ENCODE measurements at places on chromosomes 5 and 9.

DNA sequence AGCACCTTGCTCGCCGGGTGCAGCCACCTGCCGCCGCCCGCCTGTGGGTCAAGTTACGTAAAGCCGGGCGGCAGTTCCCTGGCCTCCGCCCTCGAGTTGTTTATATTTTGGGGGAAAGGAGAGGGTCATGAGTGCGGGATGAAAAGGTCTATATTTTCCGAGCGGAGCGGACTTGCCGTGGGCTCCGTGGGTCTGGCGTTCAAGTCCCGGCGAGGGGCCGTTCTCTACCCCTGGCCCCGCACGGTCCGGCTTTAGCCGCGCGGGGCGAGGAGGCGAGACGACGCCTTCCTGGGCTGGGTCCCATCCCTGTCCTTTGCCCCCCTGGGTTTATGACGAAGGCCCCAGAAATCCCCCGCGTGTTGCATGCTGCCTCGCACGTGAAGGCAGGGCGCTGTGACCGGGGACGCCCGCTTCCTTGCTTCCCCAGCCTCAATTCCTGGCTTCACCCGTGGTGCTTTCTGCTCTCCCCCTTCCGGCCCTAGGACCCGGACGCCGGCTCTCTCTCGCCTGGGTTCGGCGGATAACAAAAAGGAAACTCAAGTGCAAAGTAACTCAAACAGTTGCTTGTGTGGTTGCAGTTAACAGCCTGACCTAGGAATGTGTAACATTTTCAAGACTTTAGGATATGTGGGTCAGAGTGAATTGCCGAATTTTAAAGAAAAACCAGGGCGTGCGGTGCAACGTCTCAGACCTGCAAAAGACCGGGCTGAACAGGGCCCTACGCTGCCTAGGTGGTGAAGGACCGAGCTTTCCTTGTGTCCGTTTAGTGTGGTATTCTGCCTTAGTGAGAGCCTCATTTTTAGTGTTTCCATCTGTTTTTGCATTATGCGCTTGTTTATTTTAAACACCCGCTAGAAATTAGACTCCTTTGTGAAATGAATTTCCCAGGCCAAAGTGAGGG is 810 bp downstream of the VPS13A start:
- DNase-seq, result no peak

DNA sequence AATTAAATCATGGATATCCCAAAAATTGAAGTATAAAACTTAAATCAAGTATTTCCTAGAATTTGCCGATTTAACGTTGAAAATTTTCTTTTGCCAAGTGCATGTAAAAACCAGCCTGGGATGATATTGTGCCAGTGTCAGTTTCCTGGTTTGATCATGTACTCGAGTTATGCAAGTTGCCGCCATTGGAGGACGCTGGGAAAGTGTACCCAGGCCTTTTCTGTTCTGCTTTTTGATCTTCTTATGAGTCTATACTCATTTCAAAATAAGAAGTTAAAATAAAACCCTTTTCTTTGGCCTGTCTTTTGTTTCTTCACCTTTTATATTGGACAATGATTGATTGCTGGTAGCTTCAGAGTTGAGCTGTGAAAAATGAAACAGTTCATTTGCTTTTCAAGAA is 93.1 kb upstream of the NFIL3 start:
- DNase-seq, result no peak

DNA sequence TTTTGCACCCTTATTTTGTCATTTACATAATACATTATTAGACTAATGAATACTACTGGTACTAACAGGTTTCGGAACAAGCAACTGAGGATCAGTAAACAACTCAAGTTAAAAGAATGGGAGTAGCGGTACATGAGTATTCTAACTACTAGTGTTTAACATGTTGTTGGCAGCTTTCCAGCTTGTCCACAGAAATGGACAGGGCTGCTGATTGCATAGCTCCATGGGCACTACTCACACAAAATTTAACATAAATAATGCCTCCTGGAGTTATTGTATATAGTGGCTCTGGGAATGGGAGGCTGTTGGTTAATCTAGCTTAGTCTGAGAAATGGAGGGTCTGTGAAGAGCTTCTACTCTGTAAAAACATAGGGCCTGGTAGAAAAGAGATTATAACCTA is 6.7 kb downstream of the NCBP1 start:
- DNase-seq, result no peak

DNA sequence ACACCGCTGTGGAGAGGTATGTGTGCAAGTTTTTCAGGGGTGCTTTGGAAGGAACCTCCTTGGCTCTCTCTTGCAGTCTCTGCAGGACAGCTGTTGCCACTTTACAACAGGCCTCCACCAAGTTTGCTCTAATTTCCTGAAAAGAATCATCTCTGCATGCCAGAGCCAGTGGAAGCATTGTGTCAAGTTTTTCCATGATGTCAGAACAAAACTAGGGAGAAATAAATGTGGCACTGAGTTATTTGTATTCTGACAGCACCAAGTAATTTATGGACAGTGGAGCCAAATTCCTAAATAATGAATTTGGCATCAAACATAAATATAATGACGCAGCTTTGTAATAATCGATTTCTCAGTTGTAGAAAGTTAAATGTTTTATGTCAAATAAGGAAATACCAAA is 146.9 kb downstream of the KIAA0825 start:
- DNase-seq, result no peak

- DNase-seq, result no peak
Measured at GRCh38 chr9:116153765-116154333, at the start of gene PAPPA. Gene PAPPA, plus strand, starts transcription at chr9:116153791. Its CDS starts 382 bp downstream, at chr9:116154173.

GRCh38 chr9:248278-248961 is 33.8 kb downstream of the DOCK8 start:
- DNase-seq, result no peak

DNA sequence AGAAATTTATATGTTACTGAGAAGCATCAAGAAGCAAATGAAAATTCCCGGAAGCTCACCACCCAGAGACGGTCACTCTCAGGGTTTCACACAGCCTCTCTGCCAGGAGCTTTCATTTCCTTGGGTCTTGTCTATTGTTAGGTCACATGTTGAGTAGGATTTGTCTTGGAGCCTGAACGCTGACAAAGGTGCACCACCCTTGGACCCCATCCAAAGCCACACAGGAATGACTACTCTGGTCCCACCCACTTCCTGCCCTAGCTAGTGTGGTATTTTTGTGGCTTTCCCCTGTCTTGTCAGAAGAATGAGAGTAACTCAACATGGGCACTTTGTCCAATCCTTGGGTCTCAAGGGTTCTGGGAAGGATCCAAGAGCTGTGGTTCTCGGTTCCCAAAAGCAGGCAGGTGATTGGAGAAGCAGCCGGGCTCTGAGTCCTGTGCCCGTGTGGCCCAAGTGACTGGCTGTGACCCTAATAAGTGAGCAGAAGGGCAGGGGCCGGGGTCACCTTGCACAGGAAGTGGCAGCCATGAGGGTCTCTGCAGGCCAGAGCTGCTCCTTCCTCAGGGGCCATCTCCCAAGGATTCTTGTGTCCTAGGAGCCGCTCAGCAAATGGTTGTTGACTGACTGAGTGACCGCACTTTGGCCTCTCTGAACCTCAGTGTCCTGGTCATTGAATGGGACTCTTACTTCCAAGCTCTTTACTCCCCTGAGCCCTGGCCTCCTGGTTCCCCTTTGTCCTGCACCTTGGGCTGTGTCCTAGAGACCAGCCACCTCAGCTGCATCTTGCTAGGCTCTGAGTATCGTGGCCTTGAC is 6.9 kb downstream of the FGD3 start:
- peak; percentile 40 for DNase-seq

- no peak for DNase-seq
Measured at GRCh38 chr9:124478354-124478753, 28.1 kb downstream of the ADGRD2 start.

DNA sequence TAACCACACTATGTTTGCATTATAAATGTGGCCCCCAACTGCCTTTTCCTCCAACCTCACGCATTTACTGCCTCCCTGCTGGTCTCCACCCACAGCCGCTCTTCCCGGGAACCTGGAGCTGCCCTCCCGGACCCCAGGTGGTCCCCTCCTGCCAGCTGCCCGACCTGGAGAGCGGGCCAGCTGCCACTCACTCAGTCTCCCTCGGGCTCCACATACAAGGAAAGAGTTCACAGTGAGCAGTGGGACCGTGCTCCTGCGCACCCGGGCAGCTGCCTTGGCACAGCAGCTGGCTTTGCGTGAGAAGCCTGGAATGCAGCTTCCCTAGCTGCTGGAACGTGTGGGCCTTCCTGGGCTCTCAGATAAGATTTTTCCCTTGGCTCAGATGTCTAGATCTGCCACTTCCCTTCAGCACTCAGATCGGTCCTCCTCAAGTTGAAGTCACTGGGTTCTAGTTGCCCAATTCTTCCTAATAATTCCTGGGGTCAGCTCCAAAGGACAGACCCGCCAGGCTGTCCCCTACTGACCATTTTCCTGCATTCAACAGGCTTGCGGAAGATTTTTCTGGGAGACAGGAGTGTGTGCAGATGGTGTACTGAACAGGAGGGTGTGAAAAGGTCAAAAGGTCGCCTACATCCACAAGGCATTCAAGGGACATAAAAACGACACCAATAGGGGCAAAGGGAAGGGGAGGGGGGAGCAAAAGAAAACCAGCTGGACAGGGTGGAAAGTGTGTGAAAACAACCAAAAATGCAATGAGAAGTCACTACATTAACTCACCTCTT is 69.1 kb downstream of the MYO10 start:
- DNase-seq, result no peak

GRCh38 chr9:98481676-98482075 is 226.2 kb upstream of the TBC1D2 start:
- DNase-seq, result no peak

DNA sequence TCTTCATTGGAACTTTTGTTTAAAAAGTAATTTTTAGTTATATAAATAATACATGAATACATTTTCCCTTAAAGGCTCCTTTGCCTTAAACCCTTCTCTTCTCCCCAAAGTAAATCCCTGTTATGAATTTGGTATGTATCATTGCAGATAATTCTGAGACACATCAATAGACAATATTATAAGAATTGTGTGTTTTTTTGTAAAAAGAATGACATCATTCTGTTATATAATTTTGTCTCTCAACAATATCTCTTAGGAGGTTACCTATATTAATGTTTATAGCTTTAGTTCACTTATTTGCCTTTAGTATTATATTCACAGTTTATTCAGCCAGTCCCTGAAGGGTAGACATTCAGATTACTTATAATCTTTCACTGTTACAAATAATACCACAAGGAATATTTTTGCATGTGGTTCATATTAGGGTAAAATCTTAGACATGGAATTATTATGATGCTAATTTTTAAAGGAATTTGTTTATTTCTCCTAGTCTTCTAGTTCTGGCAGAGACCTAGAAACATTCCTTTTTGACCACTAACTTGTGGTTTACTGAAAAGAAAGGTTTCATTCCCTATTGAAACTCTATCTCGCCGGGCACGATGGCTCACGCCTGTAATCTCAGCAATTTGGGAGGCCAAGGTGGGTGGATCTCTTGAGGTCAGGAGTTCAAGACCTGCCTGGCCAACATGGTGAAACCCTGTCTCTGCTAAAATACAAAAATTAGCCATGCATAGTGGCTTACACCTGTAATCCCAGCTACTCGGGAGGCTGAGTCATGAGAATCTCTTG is 105.6 kb downstream of the KCTD16 start:
- no peak for DNase-seq

DNA sequence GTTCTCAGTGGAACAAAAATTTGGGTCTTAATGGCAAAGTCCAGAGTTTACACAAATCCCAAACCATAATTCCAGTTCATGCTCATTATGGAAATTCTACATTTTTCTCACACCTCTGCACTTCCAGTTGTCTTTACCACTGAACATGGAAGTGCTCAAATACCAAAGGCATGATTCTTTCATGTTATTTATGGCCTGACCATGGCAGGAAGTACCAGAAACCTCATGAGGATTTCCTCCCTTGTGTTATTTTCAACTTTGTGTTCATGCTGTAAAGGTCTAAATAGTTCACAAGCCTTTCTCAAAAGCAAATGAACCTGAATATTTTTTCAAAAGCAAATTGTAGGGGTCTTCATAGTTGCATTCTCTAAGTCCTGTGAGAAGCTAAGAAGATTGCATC is 82.0 kb upstream of the ITGA1 start:
- DNase-seq, result no peak

GRCh38 chr5:93088592-93089389 is 492.2 kb downstream of the NR2F1-AS1 start:
- DNase-seq, result no peak

DNA sequence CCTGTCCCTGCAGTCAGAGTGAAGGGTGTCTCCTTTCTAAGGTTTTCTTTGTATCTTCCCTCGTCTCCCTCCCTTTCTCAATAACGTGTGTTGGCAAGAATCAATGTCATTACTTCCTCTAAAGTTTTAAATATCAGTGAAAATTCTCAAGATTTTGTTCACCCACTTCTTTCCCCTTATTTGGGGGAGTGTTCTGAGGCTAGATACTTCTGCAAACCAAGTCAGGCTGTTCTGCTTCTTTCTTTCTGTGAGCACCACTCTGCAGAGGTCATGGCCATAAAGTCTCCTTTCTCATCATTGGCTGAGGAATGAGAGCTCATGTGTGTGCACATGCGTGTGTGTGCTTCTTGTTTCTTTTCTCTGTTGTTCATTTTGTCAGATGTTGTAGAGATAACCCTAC is 26.6 kb upstream of the SPATA31C2 start:
- no peak for DNase-seq

DNA sequence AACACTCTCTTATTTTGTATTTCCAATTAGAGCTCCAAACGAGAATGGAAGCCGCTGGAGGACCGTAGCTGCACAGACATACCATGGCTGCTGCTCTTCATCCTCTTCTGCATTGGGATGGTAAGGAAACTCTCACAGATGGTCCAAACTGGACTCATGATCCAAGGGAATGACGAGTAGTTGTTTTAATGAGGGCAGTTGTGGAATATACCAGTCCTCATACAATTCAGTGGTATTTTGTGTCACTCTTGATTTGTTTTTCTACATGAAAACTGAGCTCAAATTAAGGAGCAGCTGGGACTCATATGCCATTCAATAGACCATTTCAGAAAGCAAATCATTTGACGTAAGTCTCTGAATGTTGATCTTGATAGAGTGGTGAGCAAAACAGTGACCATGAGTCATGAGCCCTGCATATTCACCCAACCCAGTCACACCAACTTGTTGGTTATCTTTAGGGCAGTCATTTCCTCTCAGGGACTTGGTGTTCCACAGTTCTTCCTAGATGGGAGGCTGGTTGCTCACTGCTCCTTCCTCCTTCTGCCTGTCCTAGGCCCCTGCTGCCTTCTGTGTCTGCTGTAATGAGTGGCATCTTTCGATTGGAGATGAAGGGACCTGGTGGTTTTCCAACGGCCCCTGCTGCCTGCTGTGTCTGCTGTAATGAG is 54.9 kb downstream of the SLC44A1 start:
- DNase-seq, result no peak

DNA sequence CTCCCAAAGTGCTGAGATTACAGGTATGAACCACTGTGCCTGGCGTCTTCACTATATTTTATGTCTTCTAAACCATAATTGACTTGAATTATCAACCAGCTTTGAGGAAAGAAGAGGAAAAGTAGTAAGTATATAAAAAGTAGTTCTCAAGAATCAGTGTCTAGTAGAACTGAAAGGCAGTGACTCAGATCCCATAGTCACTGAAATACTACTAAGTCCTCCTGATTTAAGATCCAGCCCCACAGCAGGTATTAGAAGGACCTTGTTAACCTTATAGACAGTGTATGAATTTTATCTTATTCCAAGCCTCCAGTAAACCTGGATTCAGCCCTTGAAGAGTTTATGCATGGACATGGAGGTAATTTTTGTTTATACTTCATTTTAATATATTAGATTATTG is 31.5 kb downstream of the LNPEP start:
- no peak for DNase-seq

Data from activated naive CD8-positive, alpha-beta T cell treated with anti-CD3 and anti-CD28 coated beads, Interleukin-2, amount 50 U/mL, for 16 hours (primary cell).